Renal cortical epithelial cell (primary cell): ENCODE measurements at places on chromosomes 6 and 20. TPM values are rescaled to one million over a fixed set of nuclear protein-coding genes. Genes with fewer than 3 reads are reported as not detected.

GRCh38 chr6:125114248-125114858, 39.2 kb upstream of the TPD52L1 start:
- DNase-seq = peak; percentile 63

DNA sequence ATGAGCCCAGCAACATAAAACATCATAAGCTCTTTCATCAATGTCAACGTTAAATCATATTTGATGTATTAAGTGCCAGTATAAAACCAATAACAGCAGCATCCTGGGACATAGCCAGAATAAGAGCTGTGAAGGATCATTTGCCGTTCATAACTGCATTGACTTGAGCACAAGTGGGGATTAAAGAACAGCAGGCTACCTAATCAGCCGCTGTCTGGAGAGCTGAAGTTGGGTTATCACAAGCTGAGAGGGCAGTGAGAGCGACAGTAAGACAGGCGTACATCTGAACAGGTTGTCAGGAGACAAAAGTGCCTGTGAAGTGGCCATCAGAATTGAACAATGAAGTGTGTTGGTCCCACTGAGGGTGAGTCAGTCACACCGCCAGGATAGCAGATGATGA, 269.6 kb downstream of the GRIK2 start:
- DNase-seq = no peak

DNA sequence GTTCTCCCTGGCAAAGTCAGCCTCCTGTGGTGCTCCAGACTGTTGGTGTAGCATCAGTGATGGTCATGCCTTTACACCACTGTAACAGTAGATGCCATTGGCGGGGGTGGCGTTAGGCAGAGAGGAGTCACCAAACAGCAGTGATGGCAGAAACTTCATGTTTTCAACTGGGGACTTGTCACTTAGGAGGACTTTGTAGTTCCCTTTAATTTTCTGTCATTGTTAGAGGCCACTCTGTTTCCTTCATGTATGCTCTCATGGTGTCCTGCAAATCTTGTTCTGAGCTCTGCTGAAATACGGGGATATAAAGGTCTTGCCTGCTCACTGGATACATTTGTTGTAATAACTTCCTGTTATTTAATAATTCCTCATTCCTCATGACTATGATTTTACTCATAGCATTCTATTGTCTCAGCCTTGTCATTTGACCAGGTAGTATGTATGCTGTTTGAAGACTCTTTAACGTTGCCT, 4.6 kb downstream of the MAP3K4 start:
- peak; percentile 22 for DNase-seq

DNA sequence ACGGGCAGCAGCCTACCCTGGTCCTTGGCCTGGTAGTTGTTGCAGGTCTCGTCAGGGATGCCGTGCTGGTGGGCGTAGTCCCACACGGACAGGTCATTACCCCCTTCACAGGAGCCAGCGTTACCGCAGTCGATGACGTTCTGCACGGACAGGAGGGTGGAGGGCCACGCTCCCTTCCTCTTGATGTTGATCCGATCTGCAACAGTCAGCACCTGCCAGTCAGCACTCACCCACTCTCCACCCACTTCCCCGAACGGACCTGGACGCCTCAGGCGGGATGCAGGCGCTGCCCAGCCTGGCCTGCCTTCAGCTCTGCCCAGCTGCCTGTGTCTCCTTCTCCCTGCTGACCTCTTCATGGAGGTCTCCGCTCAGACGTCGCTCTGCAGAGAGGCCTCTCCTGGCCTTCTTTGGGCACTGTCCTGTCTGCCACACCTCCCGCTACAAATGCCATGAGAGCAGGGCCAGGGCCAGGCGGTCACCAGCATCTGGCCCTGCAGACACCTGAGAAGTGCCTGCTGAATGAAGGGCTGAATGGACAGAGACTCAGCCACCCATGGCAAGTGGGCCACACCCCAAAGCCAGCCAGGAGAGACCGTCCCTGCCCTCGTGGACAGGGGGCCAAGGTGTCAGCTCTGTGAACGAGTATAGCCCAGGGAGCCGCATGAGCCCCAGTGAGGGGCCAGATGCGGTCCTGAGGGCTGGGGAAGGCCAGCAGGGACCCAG, 5.4 kb downstream of the CTSZ start:
- no peak for DNase-seq

DNA sequence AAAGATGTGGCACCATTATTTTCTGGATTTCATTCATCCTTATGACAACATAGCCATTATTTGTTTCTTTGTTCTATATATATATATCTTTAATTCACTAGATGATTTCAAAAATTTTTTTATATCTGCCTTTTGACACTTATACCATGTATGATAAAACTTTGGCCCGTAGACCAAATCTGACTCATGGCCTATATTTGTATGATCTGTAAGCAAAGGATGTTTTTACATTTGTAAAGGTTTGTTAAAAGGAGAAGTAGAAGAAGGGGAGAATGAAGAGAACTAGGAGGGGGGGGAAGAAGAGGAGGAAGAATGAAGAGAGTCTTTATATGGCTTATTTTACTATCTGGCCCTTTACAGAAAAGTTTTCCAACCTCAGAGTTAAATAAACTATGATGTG, 279.7 kb downstream of the LAMA2 start:
- no peak for DNase-seq

DNA sequence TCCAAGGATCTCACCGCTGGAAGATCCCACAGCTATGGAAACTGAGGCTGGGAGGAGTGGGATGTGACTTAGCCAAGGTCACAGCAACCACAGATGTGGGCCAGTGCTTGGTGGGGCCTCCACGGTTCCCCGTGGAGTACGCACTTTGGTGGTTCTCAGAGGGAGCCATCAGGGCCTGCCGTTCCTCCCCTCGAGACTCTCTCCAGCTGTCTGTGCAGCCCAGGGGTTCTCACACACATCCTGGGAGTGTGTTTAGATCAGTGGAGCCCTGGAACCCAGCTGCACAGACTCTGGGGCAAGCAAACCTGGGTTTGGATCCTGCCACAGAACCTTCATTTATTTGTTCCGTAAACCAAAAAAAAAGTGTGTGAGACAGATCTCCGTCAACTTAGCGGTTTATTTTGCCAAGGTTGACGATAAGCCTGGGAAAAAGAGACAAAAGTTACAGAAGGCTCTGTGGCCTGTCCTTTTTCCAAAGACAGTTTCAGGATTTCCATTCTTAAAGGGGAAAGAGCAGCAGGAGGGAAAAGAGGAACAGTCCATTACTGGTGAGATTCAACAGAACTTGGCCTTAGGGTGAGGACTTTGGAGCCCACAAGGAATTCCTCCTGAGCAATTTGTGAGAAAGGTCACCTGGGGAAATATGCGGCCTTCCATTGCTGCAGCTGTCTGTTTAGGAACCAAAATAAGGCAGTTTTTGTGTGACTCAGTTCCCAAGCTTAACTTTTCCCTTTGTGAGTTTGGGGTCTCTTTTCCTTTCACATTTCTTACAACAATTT, 13.6 kb upstream of the MYMX start:
- DNase-seq = peak; percentile 19

GRCh38 chr6:33273924-33274902, 2.3 kb downstream of the RPS18 start:
- no peak for DNase-seq

DNA sequence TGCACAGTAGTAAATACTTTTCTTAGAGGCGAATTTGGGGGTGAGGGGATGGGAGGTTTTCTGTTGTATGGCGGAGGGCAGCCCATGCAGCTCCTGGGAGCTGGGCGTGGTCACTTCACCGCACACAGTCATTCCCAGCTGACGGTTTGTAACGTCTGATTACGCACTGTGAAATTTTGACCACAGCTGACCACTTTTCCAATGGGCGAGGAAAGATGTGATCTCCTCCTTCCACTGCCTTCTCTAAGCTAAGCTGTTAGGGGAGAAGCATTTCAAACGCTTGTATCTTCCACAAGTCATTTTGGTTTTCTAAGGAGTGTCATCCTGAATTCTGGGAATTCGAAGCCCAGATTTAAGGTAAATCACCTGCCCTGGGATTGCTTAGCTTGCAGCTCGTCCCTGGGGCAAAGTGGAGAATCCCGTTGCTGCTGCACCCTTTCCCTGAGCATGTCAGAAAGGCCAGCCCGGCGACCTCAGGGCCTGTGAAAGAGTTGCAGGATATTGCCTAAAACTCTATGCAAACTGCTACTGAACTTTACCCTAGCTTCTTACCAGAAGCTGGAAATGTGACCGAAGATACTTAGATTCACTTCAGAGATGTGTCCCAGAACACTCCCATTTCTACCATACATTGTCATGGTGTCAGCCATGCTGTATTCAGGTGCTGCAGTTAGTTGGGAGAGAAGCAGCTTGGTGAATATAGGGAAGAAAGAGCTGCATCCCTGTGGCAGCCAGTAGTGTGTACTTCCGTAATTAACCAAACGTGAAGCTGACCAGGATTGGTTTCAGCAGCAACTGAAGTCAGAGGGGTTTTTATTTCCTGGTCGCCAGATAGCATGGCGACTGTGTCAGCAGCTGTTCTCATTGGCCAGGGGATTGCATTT, 58.9 kb downstream of the RREB1 start:
- DNase-seq = peak; percentile 73

- DNase-seq = no peak
Observed at GRCh38 chr6:43062818-43063217, 3.4 kb downstream of the KLC4 start.

DNA sequence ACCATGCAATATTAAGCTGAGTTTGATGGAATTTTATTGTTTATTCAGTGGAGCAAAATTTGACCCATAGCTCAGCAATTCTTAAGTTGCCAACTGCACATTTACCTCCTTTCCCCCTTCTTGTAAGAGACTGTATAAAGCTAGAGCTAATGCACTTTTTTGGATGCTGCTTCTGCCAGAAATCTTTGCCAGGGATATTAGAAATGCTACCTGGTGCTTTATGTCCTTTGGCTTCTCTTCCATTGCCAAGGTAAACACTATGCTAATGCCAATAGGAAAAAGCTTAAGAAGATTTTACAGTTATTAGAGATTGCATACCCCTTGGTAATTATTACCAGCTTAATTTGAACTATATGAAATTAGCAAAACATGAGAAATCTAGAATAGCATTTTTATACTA, 79.0 kb upstream of the OGFRL1 start:
- no peak for DNase-seq

- no peak for DNase-seq
Observed at GRCh38 chr6:152554851-152555250, 82.3 kb downstream of the SYNE1 start.

The DPPA5 gene
- total RNA-seq = not detected in 2 replicates
